ENCODE measurements at places on chromosomes 6 and 20.

GRCh38 chr6:55443238-55444134, 116.2 kb downstream of the GFRAL start:
- no peak for DNase-seq

GRCh38 chr6:12417191-12417590, 127.0 kb downstream of the EDN1 start:
- DNase-seq = no peak

GRCh38 chr20:18909254-18909653, 95.7 kb downstream of the SCP2D1 start:
- DNase-seq = no peak

DNA sequence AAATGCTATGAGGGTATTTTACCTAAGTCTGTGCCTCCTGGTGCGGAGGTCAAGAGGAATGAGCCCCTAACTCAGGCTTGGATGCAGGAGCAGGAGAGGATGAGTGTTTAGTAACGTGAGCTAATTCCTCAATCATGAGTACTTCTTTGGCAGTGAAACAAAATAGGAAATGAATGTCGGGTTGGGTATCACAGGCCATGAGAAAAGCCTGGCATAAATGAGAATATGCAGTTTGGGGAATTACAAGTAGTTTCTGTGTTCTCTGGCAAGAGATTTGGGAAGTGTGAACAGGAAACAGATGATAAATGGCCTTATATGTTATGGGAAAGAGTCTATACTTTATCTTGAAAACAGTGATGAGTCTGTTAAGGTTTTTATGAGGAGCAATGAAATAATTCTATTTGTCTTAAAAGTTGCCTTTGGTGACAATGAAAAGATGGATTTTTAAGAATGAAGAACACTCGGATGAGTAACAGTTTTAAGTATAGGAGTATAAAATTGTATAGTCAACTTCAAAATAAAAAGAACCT, 59.0 kb upstream of the RNF146 start:
- DNase-seq = no peak

GRCh38 chr6:27777126-27777525, 135.1 kb downstream of the OR2B2 start:
- no peak for DNase-seq

DNA sequence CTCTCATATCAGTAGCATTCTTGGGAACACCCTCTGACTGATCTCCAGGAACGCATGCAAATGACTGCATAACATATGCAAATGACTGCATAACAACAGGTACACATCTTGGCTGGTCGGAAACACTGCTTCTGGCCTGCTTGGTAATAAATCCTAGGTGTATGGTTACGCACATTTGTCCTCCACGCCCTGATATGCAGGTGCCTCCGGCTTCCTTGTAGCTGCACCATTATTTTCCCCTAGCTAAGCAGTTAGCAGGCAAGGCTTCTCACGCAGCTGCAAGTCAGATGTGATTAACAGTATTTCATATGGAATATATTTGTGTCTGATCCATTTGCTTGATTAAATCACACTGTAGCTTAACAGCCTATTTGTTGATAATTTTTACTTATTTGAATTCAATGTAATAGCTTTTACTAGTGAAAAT, 5.9 kb downstream of the RPS6KA2 start:
- DNase-seq = no peak

- DNase-seq = no peak
Observed at GRCh38 chr6:308768-309167, 16.5 kb downstream of the DUSP22 start.

- peak; percentile 95 for DNase-seq
Observed at GRCh38 chr6:30130887-30131862, 4.8 kb upstream of the TRIM40 start.

DNA sequence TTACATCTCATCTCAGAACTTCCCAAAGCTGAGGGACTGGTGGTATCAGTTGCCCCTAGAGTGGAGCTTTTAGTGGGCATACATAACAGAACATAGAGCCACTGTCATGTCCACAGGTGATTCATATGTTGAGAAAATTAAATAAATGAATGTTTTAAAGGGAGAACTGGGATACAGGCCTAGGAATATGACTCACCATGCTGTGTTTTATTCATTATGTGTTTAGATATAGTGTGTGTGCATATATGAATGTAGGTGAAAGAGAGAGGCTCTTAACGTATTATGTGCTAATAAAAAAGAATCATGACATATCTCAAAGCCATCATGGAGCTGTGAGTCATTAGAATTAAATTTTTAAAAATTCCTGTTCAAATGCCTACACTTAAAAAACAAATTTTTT, 332.2 kb upstream of the RSPO3 start:
- DNase-seq = no peak

DNA sequence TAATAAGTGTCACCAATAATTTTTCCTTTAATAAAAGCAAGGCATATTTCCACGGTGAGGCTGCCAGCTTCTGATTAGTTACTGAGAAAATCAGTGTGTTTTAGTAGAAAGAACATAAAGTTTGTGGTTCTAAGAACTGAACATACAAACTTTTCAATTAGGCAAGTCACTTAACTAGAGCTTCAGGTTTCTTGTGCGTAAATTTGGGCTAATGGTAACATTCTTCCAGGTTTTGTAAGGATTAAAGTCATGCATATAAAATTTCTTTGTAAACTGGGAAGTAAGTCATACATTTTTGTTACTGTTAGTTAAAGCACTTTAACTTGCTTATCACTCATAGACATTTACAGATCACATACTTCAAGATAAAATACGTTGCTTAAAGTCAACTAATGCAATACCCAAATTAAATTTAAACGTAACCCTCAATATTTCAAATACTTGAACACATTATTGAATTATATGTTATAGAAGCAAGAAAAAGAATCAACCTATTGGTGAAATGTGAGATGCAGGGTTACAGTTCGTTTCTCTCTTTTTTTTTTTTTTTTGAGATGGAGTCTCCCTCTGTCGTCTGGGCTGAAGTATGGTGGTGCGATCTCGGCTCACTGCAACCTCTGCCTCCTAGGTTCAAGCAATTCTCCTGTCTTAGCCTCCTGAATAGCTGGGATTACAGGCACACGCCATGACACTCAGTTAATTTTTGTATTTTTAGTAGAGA, 327.3 kb upstream of the NOX3 start:
- no peak for DNase-seq

DNA sequence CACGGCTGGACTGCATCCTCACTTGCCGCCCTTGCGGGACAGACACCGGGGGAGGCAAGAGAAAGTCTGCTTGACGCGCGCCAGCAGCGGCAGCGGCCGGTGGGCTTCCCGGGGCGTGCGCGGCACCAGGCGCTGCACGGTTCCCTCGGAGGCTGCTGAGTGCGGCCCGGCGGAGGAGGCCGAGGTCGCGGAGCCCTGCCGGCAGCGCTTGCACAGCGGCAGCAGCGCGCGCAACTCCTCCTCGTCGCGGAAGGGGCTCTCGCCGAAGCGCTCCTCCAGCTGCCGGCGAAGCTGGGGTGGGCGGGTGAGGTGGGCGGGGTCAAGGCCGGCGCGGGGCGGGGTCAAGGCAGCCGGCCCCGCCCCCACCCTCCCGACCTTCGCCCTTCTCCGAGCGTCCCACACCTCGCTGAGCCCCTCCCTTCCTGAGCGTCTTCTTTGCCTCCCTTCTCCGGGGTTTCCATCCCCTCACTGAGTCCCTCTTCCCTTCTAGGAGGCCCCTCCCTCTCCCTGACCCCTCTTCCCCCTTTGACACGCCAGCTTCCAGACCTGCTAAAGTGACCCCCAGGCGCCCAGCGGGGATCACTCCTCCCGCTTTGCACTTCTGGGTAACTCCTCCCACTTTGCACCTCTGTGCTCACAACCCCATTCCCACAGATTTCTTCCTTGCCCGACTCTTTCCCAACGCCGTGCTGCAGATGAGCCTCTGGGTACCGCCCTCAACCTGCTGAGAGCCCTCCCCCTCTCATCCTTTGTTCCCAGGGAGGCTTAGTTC, 8.8 kb downstream of the DUSP15 start:
- DNase-seq = peak; percentile 92

DNA sequence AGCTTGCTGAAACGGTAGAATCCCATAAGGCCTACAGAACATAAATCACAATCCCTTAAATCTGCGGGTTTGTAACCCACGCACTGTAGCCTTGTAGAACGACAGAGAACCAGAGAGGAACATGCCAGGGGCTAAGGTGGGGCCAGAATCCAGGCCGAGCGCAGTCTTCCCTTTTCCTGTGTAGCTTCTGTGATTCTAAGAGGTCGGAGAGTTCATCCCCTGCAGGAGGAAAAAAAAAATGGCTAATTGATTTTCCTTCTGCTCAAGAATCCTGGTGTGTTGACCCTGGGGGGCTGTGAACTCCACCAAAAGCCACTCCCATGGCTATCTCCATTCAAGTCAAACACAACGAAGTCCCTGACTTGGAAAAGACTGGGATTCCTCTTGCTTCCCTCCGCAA, 96.3 kb downstream of the SPTLC3 start:
- DNase-seq = no peak

DNA sequence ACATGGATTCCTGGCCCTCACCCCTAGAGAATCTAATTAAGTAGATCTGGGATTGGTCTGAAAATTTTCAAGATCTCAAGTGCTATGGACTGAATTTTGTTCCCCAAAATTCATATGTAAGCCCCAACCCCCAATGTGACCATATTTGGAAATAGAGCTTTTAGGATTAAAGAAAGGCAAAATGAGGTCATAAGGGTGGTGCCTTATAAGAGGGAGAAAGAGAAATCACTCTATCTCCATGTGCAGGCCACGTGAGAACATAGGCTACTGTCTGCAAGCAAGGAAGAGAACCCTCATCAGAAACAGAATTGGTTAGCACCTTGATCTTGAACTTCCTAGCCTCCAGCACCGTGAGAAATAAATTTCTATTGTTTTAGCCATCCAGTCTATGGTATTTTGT, 8.5 kb upstream of the DSE start:
- no peak for DNase-seq

DNA sequence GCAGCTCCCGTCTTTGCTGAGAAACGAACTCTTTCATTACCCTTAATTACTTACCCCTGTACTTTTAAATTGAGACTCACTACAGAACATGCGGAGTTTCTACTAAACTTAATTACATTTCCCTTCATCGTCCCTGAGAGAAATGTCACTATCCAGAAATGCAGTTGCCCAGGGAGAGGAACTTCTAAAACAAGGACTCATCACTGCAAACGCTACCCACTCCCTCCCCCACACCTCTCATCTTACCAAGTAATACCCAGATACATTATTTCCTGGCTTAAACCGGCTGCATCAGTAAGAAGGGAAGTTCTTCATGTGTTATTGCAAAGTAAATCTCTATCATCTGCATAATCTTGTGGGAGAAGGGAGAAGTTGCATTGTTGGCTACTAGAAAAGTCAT, 138.3 kb downstream of the IPCEF1 start:
- DNase-seq = peak; percentile 54
